ENCODE measurements at places on chromosomes 11 and 22. TPM values are rescaled to one million over a fixed set of nuclear protein-coding genes. Genes with fewer than 3 reads are reported as not detected.

CBLIF gene
- total RNA-seq = not detected

GRM5 gene
- total RNA-seq = 163 TPM

RBM4 gene
- 167 TPM for total RNA-seq

MS4A8 gene
- total RNA-seq = not detected

MICAL2 gene
- 27.2 TPM for total RNA-seq

NLRP14 gene
- total RNA-seq = 1.6 TPM

SLC22A12 gene
- not detected for total RNA-seq

MYBPC3 gene
- not detected for total RNA-seq

ARHGAP20 gene
- 53.8 TPM for total RNA-seq

CASP1 gene
- 4.4 TPM for total RNA-seq

NXPE2 gene
- 0.94 TPM for total RNA-seq

LRP5 gene
- 25.4 TPM for total RNA-seq

OR6A2 gene
- 2.2 TPM for total RNA-seq

MMP12 gene
- total RNA-seq = not detected

C22orf42 gene
- total RNA-seq = not detected

OR52A1 gene
- not detected for total RNA-seq

KREMEN1 gene
- 11.0 TPM for total RNA-seq

APOA4 gene
- total RNA-seq = not detected

COMT gene
- 36.9 TPM for total RNA-seq

MPEG1 gene
- 1.6 TPM for total RNA-seq

APOL4 gene
- 18.8 TPM for total RNA-seq

PDE2A gene
- total RNA-seq = 98.0 TPM

OR51A2 gene
- total RNA-seq = not detected

PATE1 gene
- not detected for total RNA-seq

IL17REL gene
- total RNA-seq = 0.31 TPM

ART1 gene
- total RNA-seq = not detected

THY1 gene
- total RNA-seq = 31.3 TPM

SYCE3 gene
- total RNA-seq = not detected

WEE1 gene
- 22.5 TPM for total RNA-seq

C11orf42 gene
- total RNA-seq = not detected

FAT3 gene
- 291 TPM for total RNA-seq

OR5B17 gene
- total RNA-seq = not detected

YWHAH gene
- 209 TPM for total RNA-seq

C22orf31 gene
- total RNA-seq = not detected

SGSM1 gene
- total RNA-seq = 18.2 TPM

FAM180B gene
- total RNA-seq = not detected

DDX25 gene
- 23.2 TPM for total RNA-seq

NAV2 gene
- 51.0 TPM for total RNA-seq

Measured in parietal lobe (tissue), 2 donors.